ENCODE measurements at places on chromosomes 11 and 22.

DNA sequence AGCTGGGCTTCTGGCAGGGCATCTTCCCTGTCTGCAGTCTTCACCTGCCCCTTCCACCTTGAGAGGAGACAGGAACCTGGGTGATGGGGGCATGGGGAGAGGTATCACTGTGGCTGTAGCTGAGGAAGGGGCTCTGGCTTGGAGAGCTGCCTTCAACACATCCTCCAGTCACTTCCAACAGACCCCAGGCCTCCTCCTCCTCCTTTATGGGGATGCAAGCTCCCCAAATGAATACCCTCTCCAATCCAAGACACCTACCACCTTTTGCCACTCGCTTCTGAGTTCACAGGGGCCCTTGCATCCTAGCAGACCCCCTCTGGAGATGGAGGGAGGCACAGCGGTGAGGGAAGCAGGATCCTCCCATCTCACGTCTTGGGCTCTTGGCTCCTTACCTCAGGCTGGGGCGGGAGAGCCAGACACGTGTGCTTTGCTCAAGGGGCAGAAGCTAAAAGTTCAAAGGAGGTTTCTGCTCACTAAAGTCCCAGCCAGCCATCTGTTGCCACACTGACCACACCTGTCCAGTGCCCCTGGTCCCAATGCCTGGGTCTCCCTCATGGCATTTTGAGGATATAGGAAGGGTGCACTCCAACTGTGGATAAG lies 13.2 kb downstream of the ANKK1 start:
- no peak for DNase-seq

- DNase-seq, result no peak
Measured at GRCh38 chr11:25396847-25397246, 900.0 kb downstream of the LUZP2 start.

- DNase-seq, result no peak
Measured at GRCh38 chr11:27934830-27935145, 173.2 kb downstream of the KIF18A start.

GRCh38 chr11:7457211-7457610 lies 28.1 kb upstream of the OLFML1 start:
- DNase-seq, result no peak

DNA sequence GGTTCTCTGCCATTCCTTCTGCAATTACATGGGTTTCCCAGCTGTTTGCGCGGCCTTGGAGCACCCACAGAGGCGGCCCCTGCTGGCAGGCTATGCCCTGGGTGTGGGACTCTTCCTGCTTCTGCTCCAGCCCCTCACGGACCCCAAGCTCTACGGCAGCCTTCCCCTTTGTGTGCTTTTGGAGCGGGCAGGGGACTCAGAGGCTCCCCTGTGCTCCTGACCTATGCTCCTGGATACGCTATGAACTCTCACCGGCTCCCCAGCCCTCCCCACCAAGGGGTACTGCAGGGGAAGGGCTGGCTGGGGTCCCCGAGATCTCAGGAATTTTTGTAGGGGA lies 2.6 kb downstream of the RCE1 start:
- no peak for DNase-seq

- DNase-seq, result no peak
Measured at GRCh38 chr11:77136074-77136473, 8.0 kb downstream of the MYO7A start.

GRCh38 chr11:125282596-125282914 lies 118.0 kb downstream of the PKNOX2 start:
- no peak for DNase-seq

GRCh38 chr11:64369440-64370421 lies 10.8 kb downstream of the RPS6KA4 start:
- no peak for DNase-seq

GRCh38 chr22:22179858-22180257 lies 64.7 kb upstream of the VPREB1 start:
- DNase-seq, result no peak

DNA sequence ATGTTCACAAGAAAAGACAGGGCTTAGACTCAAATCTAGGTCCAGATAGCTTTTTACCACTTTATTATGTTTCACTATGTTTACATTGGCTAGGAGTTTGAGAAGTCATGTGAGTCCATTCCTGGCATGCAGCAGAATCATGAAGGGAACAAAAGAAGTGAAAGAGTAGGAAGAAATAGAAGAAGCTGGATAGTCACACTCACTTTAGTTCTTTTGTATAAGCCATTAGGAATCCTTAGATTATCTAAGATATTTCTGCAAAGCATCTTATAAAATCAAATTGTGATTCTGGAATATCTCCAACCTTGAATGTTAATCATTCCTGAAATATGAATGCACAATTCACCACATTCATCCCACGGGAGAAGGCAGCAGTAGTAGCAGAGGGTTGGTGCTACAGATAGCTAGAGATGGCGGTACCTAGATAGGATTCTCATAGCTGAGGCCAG lies 31.9 kb downstream of the MAML2 start:
- no peak for DNase-seq

GRCh38 chr11:1139441-1140083 lies 18.2 kb upstream of the MUC5AC start:
- no peak for DNase-seq

DNA sequence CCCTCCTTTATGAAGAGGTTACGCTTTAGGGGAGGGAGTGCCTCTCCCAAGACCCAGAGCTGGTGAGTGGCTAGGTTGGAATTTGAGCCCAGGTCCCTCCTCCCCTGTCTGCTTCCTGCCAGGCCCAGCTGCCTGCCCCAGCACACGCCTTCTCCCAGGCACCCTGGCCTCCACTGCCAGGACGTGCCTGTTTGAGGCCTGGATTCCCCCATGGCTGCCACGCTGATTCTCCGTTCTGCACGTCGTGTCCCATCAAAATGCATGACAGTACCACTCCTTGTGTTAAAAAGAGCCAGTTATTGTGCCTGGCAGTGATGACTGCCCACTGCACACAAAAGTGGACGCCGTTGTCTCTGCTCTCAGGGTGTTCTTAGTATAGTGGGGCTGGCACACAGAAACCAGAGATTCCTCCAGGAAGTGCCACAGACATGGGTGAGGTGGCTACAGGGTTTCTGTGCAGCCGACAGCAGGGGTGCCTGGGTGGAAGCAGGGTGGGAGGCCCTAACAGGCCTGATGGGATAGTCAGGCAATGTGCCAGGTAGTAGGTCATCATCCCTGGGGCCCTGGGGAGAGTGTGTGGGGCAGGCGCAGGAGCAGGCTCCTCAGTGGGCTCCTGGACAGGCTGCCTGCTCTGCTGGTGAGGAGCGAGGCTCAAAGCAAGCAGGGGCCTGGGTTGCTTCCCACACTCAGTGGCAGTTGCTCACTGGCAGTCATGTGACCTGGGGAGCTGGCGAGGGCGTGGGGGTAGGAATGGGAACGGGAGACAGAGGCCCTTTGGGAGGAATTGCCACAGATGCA lies 24.2 kb downstream of the MED15 start:
- DNase-seq, result peak; percentile 65

- DNase-seq, result no peak
Measured at GRCh38 chr22:49084206-49084605, 743.5 kb downstream of the BRD1 start.

DNA sequence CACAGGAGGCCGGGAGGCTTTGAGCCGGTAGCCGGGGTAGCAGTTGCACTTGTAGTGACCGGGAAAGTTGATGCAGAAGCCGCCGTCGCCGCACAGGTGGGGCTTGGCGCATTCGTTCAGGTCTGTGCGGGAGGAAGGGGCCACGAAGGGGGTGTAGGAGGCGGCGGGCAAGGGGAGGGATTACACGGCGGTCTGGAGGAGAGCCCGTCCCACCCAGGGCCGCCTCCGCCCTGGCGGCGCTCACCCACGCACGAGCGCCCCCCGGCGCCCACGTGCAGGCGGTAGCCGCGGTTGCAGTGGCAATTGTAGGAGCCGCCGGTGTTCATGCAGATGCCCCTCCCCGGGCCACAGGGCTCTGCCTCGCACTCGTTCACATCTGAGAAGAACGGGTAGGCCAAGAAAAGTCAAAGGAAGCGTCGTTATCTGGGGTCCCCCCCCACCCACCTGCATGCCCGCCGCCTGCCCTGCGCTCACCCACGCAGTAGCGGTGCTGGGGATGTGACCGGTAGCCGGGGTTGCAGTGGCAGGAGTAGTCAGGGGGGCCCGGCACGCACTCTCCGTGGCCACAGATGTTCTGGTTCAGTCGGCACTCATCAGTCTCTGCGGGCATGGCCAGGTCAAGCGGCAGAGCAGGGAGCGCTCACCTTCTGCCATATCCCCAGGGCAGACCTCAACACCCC lies 10.6 kb downstream of the LTBP3 start:
- DNase-seq, result no peak

DNA sequence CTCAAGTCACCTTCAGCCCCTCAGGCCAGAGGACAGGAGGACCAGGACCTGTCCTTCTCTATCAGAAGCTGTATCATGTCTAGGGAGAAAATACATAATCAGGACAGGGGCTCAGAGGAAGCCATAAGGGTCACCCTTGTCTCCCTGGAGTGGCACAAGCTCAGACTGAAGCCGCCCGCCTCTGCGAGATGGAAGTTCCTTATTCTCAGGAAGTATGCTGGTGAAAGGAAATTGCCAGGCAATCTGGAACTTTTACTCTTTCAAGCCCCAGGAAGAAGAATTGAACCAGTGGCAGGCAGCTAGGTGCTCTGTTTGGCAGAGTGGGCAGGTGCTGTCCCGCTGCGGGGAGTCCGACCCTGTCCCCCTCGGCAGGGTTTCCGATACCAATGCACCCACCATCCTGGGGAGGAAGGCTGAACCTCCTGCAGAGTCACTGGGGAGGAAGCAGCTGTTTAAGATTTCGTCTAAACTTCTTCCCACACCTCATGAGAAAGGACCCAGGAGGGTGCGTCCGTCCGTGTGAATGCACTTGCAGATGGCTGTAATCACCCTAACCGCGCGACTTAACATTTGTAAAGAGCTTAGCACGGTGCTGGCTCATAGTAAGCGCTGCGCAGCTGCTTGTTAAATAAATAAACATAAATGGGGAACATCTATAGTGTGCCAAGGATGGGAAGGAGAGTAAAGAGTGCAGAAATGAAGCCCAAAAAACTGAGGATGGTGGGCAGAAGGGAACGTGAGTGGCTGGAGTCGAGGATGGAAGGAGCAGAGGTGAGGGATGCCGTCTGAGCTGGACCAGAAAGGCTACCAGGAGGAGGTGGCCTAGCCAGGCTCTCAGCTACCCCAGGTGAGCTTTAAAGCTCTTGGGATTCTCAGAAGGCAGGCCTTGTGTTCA lies 5.0 kb upstream of the ANO1 start:
- DNase-seq, result no peak

DNA sequence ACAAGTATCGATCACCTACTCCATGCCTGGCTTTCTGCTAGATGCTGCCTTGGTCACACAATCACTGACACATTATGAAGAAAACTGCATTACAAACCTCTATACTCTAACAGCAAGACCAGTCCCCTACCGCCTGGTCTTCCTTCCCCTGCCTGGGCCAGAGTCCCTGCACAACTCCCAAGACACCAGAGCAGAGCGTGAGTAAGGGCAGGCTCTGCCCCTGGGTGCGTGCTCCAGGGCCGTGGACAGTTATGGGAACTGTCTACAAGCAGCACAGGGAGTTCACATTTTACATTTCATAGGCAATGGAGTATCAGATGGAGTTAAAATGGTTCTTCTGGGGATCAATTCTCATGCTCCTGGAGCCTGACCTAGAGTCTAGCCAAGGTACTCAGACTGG lies 6.5 kb downstream of the FZD4 start:
- no peak for DNase-seq

All from dorsolateral prefrontal cortex (tissue), 122 donors.